ENCODE measurements at places on chromosomes 5 and 9.

- H3K36me3 ChIP-seq: peaks cover 93% of the 10 kb centered on the region
- H3K27me3 ChIP-seq: no peaks in the 10 kb centered on the region
- H3K4me1 ChIP-seq: peaks cover 3% of the 10 kb centered on the region
- no peak overlapping the region for H3K27ac ChIP-seq
- no peak for DNase-seq
Observed at GRCh38 chr5:157384971-157385709, 74.9 kb upstream of the NIPAL4 start.

DNA sequence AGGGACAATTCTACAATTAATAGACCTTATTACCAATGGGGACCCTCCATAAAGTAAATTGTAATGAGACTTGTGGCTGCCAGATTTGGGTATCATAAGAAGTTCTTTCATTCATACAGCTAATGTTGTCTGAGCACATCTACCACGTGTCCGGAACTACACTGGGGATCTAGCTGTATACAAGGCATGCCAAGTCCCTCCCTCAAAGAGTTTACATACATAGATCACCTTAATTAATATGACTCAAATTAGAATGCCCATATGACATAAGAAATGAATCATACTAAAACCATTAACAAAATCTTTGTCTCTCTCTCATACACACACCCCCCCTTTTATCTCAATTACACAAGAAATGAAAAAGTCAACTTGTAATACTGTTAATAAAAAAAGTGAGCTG lies 18.0 kb upstream of the NR4A3 start:
- no peak for DNase-seq
- no peak overlapping the region for H3K27ac ChIP-seq
- H3K36me3 ChIP-seq: peaks cover 26% of the 10 kb centered on the region
- peaks cover 11% of the 10 kb centered on the region for H3K4me1 ChIP-seq
- H3K27me3 ChIP-seq: no peaks in the 10 kb centered on the region
- H3K4me3 ChIP-seq: no peak overlapping the region

DNA sequence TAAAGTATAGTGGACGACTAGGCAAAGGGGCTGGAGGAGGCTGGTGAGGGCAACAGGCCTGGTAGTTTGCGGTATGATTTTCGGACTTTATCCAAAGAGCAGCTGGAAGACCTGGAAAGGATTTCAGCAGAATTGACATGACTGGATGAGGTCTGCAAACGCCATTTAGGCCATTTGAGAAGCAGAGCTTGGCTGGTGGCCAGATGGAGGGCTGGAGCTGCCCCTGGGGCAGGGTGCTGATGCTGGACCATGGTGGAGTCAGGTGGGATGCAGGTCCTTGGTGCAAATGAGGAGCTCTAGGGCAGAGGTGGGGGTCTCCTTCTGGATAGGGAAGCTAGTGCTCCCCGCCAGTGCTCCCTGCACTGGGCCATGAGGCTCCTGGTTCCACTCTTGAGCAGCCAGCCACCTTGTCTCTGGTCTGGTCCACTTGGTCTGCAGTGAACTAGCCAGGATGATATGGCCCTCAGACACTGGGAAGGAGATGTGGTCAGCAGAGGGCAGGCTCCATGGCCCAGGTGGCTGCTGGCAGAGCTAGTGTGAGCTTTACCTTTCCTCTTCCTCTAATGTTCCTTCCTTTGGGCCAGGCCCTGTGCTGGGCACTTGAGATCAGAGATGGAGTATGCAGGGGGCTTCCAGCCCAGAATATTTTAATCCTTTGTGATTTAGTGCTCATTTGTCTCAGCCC lies 31.4 kb downstream of the COL27A1 start:
- no peak overlapping the region for H3K27ac ChIP-seq
- H3K4me3 ChIP-seq: no peak overlapping the region
- no peak for DNase-seq
- no peaks in the 10 kb centered on the region for H3K4me1 ChIP-seq
- H3K27me3 ChIP-seq: peaks cover 2% of the 10 kb centered on the region

DNA sequence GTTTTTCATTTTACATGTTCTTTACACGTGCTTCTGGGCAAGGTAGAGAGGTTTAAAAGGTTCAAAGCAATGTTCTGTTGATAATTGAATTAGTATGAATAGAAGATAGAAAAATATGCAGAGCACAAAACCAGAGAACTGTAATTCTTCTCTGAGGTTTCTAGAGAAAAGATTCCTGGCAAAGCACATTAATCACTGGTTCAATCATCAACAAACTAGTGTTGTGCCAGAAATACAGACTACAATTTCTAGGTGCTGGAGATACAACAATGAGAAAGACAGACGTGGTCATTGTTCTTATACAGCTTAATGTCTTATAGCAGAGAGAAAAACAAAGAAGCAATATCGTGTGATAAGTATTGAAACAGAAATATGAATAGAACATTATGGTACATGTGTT lies 25.5 kb downstream of the MEGF9 start:
- no peaks in the 10 kb centered on the region for H3K27me3 ChIP-seq
- H3K4me1 ChIP-seq: peaks cover 18% of the 10 kb centered on the region
- no peak overlapping the region for H3K4me3 ChIP-seq
- H3K27ac ChIP-seq: no peak overlapping the region
- peaks cover 2% of the 10 kb centered on the region for H3K36me3 ChIP-seq

- no peak overlapping the region for H3K27ac ChIP-seq
- no peak overlapping the region for H3K4me3 ChIP-seq
- H3K36me3 ChIP-seq: no peaks in the 10 kb centered on the region
Observed at GRCh38 chr5:26343801-26344325, 694.5 kb downstream of the CDH9 start.

GRCh38 chr5:109041317-109041716 lies 293.6 kb downstream of the FER start:
- no peak overlapping the region for H3K4me3 ChIP-seq
- peaks cover 3% of the 10 kb centered on the region for H3K36me3 ChIP-seq
- no peaks in the 10 kb centered on the region for H3K27me3 ChIP-seq

- no peak for DNase-seq
- H3K36me3 ChIP-seq: no peaks in the 10 kb centered on the region
- H3K4me3 ChIP-seq: no peak overlapping the region
- H3K27me3 ChIP-seq: peaks cover 4% of the 10 kb centered on the region
- H3K27ac ChIP-seq: no peak overlapping the region
Observed at GRCh38 chr5:168822248-168822744, 243.1 kb upstream of the PANK3 start.

- H3K36me3 ChIP-seq: no peaks in the 10 kb centered on the region
- H3K4me1 ChIP-seq: no peaks in the 10 kb centered on the region
- H3K27me3 ChIP-seq: peaks cover 3% of the 10 kb centered on the region
- no peak overlapping the region for H3K27ac ChIP-seq
- no peak for DNase-seq
Observed at GRCh38 chr9:2681981-2682380, 35.3 kb upstream of the KCNV2 start.

DNA sequence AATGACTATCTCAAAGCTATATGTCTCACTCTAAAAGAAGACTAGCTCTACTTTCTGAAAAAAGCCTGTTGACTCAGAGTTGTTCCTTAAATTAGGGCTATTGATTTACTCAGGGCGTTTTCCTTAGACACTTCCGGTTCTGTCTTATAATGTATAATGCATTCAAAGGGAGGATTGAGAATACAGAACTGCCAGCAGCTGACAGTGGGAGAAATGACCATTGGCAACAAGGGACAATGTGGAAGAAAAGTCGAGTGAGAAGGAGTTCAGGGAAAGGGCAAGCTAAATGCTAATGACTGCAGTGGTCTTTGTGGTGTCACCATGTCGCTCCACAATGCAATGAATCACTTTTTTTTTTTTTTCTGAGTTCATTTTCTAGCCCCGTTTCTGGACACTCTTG lies 65.7 kb upstream of the ANKH start:
- no peak overlapping the region for H3K27ac ChIP-seq
- H3K36me3 ChIP-seq: no peaks in the 10 kb centered on the region
- peaks cover 8% of the 10 kb centered on the region for H3K4me1 ChIP-seq
- no peak overlapping the region for H3K4me3 ChIP-seq
- no peak for DNase-seq
